ENCODE measurements at places on chromosomes 3 and 15.

GRCh38 chr3:105767776-105768175 lies 101.0 kb downstream of the CBLB start:
- DNase-seq = no peak

DNA sequence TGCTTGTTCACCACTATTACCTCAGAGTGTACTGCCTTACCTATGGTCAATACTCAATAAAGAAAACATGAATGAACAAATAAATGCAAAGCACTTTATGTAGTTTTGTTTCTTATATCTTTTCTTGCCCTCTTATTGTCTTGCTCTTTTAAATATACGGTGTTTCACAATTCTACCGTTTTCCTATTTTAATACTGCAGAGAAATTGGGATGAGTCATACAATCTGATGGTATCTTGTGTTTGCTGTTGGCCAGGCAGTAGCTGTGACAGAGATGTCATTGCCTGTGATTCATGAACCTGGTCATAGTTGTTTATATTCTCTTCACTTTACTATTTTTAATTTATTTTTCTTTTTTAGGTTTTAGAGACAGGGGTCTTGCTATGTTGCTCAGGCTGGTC lies 48.3 kb downstream of the SERP1 start:
- DNase-seq = no peak

- DNase-seq = no peak
Measured at GRCh38 chr15:31366169-31366734, 39.6 kb downstream of the KLF13 start.

DNA sequence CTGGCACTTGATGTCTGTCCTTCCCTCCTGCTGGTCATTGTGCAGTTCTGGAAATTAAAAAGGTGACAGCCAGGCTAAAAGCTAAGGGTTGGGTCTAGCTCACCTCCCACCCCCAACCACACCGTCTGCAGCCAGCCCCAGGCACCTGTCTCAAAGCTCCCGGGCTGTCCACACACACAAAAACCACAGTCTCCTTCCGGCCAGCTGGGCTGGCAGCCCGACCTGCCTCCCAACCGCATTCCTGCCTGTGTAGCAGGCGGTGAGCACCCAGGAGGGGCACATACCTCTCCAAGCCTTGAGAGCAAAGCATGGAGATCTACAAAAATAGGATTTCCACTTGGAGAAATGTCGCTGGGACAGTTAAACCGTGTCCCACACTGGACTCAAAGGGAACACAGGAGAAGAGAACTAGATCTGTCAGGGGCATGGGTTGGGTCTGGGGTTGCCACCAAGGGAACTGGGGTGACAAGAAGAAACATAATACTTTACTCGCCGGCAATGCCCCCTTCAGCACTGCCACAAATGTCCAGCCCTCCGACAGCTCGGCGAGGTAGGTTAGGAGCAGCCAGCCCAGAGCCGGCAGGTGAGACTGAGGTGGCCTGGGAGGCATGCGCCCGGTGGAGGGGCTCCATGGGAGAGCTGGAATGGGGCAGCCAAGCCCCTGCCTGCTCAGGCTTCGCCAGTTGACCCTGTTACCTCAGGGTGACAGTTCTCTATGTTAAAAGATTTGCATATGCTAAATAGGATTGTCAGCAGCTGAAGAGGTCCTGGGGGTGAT lies 52.2 kb downstream of the EXOG start:
- DNase-seq = no peak

DNA sequence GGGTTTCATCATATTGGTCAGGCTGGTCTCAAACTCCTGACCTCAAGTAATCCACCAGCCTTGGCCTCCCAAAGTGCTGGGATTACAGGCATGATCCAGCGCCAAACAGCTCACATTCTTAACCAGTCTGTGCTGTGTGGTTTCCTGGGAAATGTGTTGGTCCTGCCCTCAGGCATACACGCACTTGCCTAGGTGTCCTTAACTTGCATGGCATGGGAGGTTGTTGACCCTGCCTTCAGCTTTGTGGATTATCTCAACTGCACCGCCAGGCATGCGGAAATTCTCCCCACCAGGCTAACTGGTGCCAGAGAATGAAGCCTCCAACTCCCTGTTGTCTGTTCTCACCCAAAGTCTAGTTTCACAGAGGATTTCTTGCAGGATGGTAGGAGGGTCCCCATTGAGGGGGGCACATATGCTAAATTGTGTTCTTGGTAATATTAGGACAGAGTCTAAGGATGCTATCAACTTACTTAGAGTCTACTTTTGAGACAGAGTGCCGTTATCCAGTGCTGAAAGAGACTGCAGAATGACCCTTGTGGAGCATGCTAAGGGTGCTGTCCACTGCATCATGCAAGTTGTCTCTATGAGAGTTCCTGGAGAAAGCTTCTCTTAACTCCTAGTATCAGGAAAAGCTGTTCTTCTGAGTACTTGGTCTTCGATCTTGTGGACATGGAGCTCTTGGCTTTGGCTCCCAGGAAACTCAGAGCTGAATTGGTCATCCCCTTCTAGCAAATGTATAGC lies 61.6 kb upstream of the EIF1B start:
- DNase-seq = no peak

- no peak for DNase-seq
Measured at GRCh38 chr3:144816323-144816722, 844.7 kb downstream of the DIPK2A start.

GRCh38 chr3:137348936-137349335 lies 391.2 kb downstream of the IL20RB start:
- DNase-seq = no peak
